ENCODE measurements at places on chromosomes 16 and 17. TPM values are rescaled to one million over a fixed set of nuclear protein-coding genes. Genes with fewer than 3 reads are reported as not detected.

Gene LPCAT2
- 46.7 TPM for total RNA-seq

Gene PIK3R5
- not detected for total RNA-seq

Gene TMEM238L
- not detected for total RNA-seq

Gene MT1E
- 97.3 TPM for total RNA-seq

Gene SDR42E1
- total RNA-seq, result 2.6 TPM

Gene TBX4
- not detected for total RNA-seq

Gene NPIPA8
- total RNA-seq, result 0.19 TPM

Gene MYH2
- total RNA-seq, result not detected

Gene GCGR
- not detected for total RNA-seq

Gene SOX15
- 0.33 TPM for total RNA-seq

Gene GP1BA
- total RNA-seq, result not detected

Gene NKD1
- total RNA-seq, result under 0.01 TPM

Gene OR1E2
- total RNA-seq, result 0.33 TPM

Gene EPN3
- total RNA-seq, result not detected

Gene NACA2
- total RNA-seq, result not detected

Gene LPO
- not detected for total RNA-seq

Gene DUSP3
- 81.7 TPM for total RNA-seq

Gene SNX20
- total RNA-seq, result not detected

Gene KRT23
- total RNA-seq, result not detected

Gene CSF3
- total RNA-seq, result 1.6 TPM

Gene PRSS22
- not detected for total RNA-seq

Gene ANKS4B
- not detected for total RNA-seq

Gene STX8
- total RNA-seq, result 64.7 TPM
